ENCODE measurements at places on chromosomes 2 and 18.

DNA sequence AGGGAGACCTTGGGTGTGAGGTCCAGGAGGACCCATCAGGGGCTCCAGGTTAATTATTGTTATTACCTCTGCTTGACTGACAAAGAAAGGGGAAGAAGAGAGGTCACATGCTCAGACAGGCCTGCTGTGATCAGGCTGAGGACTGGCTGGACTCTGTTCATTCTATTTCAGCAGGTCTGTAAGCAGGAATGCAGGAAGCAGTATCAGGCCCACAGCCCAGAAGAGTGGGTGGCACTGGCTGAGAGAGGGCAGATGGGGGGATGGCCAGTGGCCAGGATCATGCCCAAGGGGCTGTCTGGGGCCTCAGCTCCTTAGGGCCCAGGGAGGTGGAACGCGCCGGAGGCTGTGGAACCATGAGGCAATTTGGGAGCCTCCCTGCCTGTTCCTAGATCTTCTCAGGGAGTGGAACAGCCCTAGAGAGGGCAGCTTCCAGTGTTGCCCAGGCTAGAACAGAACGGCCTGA is 43.7 kb upstream of the ZBTB7C start:
- DNase-seq: no peak

DNA sequence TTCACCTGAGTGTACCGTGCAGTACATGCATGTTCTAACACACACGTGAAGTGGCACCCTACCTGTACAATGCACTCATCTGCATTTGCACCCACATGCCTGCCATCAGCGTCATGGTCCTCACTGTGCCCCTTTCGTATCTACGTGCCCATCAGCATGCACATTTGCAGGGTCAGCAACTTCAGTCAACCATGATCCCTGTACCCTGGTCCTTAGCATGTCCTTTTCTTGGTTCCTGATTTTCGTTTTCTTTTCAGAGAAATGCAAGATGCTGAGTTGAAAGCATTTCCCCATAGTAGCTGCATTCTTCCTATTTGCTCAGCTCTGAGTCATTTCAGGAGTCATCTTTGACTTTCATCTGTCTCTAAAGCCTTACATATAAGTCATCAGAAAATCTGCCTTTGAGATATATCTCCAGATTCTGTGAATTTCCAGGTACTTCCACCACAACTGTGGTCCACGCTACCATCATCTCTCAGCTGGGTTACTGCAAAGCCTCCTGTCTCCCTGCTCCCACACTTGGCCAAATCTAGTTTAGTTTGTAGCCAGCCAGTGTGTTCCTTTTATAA is 14.7 kb upstream of the PUM2 start:
- peak; percentile 28 for DNase-seq

- no peak for DNase-seq
Measured at GRCh38 chr18:77528872-77529271, 279.2 kb downstream of the GALR1 start.

DNA sequence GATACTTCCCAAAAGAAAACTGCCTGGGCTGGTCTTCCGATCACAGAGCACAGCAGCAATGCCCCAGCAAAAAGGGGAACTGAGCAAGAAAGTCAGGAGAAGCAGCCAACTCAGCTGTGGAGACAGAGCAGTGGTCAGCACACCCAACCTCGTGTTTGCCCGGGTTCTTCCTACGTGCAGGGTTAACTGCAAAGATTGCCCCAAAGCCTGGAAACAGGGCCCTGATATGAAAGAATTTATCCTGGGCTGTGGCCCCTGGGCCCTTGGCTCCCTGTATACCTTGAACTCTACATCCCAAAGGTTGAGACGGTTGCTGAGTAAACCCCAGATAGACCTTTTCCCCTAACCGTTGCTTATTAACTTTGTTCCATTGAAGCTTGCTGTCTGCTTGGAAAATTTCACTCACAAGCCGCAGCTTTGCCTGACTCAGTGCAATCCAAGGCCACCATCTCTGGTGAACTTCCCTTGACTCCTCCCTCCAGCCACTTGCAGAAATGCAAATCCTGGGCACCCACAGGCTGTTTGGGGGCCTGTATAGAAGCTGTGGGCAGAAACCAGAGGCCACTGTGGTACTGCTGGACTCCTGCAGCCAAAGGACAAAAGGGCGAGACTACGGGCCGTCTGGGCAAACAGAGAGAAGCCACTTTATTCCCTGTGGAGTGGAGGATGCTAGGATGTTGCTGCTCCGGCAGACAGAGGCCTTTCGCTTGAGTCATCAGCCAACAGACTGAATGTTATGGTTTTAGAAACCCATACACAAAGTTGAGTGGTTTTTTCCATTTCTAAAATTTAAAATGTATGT is 18.2 kb downstream of the NRP2 start:
- DNase-seq: no peak

DNA sequence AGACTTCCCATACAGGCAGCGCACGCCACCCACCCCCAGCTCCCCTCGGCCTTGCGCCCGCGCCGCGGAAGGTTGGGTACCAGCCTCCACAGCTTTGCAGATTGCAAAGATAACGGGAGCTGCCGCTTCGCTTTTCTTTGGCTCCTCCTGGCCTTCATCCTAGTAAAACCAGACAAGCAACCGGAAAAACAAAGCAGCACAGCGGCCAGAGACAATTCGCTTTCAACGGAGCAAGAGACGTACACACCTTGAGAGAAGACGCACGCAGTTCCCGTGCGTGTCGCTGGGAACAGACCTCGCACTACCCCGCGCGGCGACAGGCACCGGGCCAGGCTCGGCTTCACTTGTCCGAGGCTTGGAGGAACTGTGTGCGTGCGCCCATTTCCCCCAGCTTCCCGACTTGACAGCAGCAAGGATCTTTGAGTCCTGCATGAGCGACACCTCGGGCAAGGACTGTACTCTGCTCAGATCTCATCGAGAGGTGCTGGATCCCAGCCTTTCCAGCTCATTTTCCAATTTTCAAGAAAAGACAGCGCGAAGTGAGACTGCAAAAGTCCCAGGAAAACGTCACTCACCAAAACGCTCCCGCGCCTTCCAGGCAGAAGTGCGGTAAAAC is 964 bp downstream of the ZBTB7C start:
- no peak for DNase-seq

Measured in AG04449 (cell line).